ENCODE measurements at places on chromosomes 5 and 9. TPM values are rescaled to one million over a fixed set of nuclear protein-coding genes. Genes with fewer than 3 reads are reported as not detected.

The KIF4B gene
- total RNA-seq, result not detected

The AOPEP gene
- total RNA-seq, result 225 TPM

The ACOT12 gene
- not detected for total RNA-seq

The IL4 gene
- not detected for total RNA-seq

The TAF1L gene
- total RNA-seq, result not detected

The DPM2 gene
- 47.7 TPM for total RNA-seq

The SHC3 gene
- total RNA-seq, result 0.46 TPM
